ENCODE measurements at places on chromosomes 6 and 20.

DNA sequence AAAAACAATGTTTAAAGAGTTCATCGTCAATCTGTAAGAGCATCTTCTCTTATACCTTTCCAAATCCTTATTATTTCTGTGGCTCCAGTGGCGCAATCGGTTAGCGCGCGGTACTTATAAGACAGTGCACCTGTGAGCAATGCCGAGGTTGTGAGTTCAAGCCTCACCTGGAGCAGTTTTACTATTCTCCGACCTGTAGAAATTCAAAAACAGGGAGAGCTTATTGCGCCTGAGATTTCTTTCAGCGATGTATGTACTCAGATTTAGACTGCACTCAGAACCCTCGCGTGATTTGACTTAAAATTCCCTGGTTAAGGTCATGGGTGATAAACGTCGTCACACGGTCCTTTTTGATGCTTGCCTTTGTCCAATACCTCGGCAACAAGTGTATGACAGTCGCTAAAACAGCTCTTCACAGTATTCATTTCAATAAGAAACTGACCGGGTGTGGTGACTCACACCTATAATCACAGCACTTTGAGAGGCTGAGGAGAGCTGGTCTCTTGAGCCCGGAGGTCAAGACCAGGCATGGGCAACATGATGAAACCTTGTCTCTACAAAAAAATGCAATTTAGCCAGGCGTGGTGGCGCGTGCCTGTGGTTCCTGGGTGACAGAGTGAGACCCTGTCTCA, 11.9 kb downstream of the GPX5 start:
- DNase-seq: no peak

DNA sequence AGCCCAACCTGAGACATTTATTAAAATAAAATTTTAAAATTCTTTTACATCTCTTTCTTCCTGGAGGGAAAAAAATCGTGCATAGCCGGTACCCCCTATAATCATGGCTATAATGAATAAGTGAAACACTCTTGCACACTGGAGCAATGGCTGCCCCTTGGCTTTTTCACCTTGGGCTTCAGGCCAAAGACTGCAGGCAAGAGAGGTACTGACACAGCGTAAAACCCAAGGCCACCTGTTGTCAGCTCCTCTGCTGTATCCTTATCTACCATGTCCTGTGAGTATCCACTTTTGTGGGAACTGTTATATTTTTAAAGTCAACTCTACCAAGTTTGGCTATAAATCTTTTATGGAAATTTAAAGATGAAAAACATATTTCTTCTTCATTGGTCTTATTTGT, 23.0 kb upstream of the LY86 start:
- no peak for DNase-seq

DNA sequence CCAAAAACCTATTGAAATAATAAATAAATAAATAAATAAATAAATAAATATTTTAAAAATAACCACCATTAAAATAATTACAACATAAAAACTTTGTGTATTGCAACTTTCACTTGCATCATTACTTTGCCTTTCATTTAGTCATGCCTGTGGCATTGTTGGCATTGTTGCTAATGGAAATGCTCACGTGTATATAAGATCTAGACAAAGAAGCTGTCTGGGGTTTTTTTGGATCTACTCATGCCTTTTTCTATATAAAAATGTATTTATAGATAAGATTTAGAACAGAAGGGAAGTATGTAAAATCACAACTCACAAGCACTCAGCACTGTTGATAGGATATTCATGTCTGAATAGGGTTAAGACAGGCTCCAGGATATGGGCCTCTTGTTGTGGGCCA, 27.9 kb downstream of the GFRA4 start:
- no peak for DNase-seq

DNA sequence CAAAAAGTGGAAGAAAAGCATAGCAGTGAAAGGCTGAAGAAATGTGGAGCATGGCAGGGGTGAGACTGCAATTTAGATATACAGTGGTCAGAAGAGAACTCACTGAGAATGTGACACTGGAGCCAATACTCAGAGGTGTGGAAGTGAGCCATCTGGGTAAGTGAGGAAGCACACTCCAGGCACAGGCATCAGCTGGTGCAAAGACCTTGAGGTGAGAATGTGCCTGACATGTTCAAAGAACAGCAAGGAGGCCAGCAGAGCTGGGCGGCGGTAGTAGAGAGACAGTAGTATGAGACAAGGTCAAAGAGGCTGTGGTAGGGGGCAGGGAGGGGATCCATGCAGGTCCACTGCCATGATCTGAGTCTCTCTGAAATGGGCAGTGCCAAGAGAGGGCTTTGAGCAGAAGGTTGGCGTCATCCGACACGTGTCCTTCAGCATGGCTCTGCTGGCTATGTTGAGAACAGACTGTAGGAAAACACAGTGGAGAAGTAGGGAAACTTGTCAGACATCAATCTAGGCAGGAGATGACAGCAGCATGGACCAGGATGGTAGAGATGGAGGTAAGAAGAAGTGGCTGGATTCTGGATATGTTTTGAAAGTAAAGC, 84.4 kb downstream of the PLCG1 start:
- no peak for DNase-seq

DNA sequence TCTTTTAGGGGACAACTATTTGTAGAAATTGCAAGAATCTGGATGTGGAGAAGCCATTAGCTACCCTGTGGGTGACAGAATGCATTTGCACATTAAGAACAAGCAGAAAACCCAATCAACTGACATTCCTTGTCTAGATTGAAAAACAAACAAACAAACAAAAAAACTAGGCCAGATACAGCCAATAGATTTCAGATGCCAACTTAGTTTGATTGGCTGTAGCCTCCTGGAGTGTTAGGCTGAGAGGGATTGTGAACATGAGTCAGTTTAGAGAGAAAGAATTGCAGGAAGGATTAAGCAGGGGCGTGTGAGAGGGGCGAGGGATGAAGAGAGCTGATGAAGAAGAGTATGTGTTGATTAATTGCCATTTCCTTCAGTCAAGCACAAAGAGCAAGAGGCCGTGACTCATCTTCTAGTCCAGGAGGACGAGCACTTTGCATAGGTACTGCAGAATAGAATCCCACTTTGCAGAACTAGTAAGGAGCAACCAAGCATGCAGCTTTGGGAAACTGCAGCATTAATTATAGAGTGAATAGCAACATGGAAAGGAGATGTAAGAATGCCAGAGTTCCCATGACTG, 188.0 kb upstream of the RAB32 start:
- no peak for DNase-seq

GRCh38 chr6:56911847-56912246, 43.1 kb upstream of the BEND6 start:
- DNase-seq: no peak

All from NCI-H1694 treated with DMSO at 0.1 percent for 48 hours (cell line).